ENCODE measurements at places on chromosomes 5 and 9.
A peak's percentile ranks its signal among the peaks of the same experiment; 100 is the strongest.

- DNase-seq: peak; percentile 40
Observed at GRCh38 chr9:5438301-5439162, 807 bp upstream of the PLGRKT start.

DNA sequence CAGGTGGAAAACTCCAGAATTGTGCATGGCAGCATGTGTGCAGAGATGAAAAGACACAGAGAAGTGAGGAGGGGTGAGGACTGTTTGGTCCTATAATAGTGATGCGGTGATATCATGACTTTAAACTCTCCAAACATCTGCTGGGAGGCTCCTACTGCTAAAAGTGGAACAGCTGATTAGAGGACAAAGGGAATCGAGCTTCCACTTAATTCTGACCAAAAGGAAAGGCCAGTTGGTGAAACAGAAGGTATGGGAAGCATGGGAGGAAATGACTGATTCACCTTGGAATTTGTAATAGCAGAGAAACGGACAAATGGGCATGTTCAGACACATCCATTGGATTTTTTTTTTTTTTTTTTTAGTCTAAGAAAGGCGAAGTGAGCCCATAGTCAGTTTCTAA lies 67.5 kb upstream of the MAMDC2 start:
- peak; percentile 84 for DNase-seq

- DNase-seq: no peak
Observed at GRCh38 chr5:42270771-42271170, 152.5 kb upstream of the GHR start.

DNA sequence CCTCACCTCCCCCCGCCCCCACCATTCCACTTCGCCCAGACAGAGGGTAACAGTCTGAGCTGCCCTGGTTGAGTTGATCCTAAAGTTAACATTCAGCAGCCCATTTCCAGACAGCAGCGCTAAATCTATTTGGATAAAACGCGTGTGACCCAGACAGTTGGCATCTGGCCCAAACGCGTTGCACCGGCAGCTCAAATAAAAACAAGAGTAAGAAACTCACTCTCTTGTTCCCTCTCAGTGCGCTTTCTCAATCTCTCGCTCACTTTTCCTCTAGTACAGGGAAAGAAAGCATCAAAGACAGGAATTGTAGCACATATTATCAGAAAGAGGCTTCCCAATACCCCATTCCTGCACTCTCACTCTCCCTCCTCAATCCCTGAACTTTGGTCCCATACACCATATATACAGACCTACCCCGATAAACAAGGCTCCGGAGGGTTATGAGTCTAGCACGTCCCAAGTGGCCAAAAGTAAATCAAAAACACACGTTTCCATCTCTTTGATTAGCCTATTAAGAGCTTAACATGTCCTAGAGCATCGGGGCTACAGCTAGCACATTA lies 1.3 kb downstream of the ADAMTS6 start:
- peak; percentile 93 for DNase-seq
